ENCODE measurements at places on chromosomes 6 and 20.

GRCh38 chr6:122994256-122994655, 1.8 kb upstream of the CLVS2 start:
- DNase-seq: no peak

DNA sequence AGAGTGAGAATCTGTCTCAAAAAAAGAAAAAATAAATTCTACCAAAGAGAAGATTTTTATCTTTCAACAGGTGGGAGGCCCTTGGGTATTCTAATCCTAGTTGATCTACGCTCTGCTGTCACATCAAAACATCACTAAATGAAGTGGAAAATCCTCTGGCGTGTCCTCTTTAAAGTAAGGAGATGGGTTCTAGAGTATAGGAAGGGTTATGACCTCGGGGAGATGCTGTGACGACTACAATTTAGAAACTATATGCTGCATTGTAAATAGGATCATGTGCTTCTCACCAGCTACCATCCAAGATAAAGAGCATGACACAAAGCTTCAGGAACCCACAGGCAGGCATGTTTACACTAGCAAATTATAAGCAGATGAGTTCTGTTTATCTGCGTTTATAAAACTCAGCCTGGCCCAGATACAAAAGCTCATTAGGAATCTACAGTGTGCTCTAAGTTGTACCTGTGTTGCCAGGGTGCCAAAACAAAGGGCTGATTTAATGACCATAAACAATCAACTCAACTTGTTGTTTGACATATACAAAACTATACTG, 197.1 kb upstream of the PLN start:
- no peak for DNase-seq

- no peak for DNase-seq
Measured at GRCh38 chr6:88263591-88263990, 97.4 kb upstream of the CNR1 start.

GRCh38 chr6:164152611-164153010, 738.1 kb downstream of the QKI start:
- DNase-seq: no peak

- DNase-seq: no peak
Measured at GRCh38 chr6:152669895-152670294, 27.8 kb upstream of the MYCT1 start.

DNA sequence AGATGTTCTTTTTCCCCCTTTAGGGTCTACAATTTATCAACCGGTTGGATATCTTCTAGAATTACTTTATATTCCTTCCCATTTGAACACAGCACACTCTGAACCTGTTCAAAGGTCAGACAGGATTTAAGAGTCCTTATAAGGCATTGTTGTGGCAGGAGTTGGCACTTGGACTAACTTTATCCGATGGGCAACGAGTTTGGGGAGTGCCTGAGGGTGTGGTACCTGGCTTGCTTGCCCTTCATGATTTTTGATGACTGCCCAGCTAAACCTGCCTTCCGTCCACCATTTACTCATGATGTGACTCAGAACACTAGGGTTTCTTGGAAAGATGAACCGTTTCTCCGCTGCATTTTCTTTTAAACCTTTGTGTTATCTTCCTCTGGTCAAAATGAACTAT, 285.2 kb downstream of the FOXC1 start:
- DNase-seq: no peak

GRCh38 chr6:38310061-38310460, 329.7 kb downstream of the BTBD9 start:
- DNase-seq: no peak

DNA sequence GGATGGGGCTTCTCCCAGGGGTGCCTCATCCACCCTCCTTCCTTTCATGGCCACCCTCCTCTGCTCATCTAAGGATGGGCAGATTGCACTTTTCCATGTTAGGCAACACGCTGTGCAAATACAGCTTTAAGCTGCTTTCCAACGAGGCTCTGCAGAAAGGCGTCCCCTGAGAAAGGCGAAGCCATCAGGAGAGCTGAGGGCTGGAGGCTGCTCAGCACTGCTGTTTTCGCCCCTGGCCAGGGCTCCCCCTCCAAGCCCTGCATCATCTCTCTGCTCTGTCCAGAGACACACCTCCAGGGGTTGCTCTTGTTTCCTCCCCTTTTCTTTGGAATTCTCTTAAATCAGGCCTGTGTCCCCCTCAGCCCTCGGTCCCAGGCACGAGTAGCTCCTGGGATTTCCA, 526.1 kb downstream of the CDH26 start:
- DNase-seq: no peak

- DNase-seq: no peak
Measured at GRCh38 chr6:100163035-100163434, 169.0 kb upstream of the MCHR2 start.

- no peak for DNase-seq
Measured at GRCh38 chr6:116629563-116629981, 13.3 kb downstream of the RSPH4A start.

GRCh38 chr6:162970246-162970645, 242.5 kb downstream of the PACRG start:
- no peak for DNase-seq

- DNase-seq: no peak
Measured at GRCh38 chr20:52785679-52786078, 186.5 kb upstream of the TSHZ2 start.

GRCh38 chr6:99589290-99589672, 17.4 kb upstream of the PRDM13 start:
- DNase-seq: no peak

DNA sequence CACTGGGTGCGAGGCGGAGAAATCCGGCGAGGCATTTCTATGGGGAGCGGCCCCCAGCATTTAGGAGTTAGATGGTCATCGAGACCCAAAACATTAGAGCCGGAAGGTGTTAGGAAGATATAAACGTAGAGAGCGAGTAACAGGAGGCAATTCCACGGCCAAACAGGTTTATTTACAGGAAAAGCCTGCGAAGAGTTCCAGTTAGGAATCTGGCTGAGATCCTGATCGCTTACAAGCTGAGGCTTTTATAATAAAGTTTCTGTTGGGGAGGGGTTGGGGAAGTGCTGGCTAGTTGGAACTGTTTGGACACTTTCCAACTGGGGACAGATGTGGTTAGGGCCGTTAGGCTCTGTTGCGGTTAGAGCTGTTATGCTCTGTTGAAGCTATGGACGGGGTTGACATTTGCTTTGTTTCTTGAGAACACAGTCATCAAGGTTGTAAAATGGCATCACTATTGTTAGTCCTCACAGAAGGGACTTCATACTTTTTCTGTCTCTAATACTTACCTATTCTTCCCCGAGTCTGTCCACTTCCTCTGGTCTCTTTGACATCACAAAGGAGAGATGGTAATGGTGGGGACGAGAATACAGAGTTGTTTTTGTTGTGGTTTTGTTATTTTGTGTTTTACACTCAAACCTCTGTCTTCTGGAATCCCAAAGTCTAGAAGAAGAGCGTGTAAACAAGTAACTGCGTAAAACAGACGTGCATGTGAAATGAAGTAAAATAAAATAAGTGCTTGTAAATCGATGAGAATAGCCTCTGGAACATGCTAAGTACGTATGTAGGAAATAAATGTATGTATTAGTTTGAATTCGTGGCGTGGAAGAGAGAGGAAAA, 554 bp upstream of the ZSCAN31 start:
- DNase-seq: peak; percentile 46

GRCh38 chr20:51412951-51413481, 129.5 kb downstream of the NFATC2 start:
- peak; percentile 75 for DNase-seq

DNA sequence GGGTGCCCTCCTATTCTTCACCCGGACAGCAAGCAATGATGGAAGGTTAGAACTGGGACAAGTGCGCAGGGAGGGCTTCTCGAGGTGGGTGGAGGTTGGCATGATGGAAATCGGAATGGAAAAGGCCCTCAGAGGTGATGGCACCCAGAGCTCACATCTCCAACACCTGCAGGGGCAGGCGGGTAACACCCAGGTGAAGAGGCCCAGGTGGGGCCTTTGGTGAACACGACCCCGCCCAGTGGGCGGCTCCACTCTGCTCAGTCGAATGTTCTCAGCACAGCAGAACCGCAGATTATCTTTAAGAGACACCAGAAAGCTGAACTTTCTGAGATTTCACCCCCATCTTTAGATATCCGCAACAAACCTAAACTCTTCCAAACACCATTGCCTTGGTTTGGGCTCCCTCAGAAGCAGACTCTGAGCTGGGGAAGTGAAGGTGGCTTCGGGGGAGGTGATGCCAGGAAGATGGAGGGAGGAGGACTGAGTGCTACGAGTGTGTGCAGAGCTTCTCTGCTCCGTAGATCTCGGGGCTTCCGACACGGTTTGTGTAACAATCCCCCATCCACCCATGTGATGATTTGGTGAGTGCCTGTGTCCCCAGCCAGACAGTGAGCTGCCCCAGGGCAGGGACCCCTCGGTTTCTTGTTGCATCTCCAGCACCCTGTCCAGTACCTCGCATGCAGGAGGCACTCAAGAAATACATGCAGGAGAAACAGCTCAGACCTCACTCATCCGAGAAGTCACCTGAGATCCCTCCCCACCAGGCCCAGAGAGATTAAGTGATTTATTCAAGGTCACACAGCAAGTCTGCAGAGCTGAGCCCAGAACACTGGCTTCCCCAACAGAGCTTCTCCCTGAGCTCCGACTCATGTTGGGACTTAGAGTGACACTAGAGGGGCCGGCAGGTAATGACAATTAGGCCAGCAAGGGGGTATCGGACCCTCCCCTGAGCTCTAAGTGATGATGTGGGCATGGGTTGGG, 45.4 kb downstream of the BPIFB1 start:
- DNase-seq: no peak

GRCh38 chr20:23133560-23133998, 47.5 kb upstream of the CD93 start:
- DNase-seq: no peak
